ENCODE measurements at places on chromosomes 6 and 20.

DNA sequence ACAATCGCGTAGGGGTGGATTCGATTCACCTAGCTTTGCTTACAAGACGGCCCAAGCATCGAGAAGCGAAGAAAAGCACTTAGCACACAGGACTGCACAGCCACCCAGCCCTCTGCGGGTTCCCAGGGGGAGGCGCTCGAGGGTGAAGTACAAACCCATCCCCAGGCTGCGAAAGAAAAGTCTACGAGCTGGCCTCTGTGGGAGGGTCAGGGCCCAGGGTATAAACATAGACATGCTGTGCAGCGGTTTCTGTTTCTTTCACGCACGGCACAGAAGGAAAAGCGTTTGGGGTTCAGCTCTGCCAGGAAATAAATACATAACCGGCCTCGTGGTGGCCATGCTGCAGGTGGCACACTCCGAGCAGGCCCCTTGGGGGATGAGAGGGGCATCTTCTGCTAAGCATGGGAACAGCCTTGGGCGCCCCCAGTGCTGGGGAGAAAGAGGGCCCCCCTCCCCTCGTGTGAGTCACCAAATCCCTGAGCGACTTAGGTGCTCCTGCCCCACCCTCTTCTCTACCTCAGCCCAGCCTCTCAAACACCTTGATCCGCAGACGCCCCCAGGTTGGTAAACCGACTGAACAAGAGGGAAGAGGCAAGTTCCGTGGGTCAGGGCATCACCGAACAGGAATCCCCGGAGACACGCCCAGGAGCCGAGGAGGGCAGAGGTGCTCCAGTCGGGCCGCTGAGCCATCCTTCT lies 91.6 kb upstream of the RIPOR2 start:
- peak; percentile 66 for DNase-seq

GRCh38 chr6:13099771-13100170 lies 228.6 kb downstream of the TBC1D7 start:
- no peak for DNase-seq

- no peak for DNase-seq
Observed at GRCh38 chr6:32885698-32886286, 31.8 kb downstream of the PSMB9 start.

DNA sequence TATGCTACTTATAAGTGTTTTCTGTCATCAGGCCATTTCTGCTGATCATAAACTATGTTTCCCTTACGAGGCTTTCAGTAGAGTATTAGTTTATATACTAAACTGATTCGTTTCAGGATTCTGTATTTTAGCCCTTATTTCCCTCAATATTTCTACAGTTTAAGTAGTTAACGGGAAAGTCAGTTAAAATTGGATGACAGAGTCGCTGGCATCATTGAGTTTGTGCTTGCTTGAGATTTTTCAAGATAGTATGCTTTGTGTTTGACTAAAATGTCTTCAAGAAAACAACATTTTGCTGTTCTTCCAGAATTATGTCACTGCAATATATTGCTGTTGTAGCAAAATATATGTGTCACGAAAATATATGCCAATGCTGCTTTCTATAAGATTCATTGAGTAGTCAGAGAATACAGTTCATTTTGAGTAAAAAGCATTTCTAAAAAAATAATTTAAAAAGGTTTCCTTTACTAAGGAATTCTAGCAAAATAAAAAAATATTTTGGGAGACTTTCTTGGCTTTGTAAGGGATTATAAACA lies 51.4 kb downstream of the NCOA7 start:
- DNase-seq, result no peak

DNA sequence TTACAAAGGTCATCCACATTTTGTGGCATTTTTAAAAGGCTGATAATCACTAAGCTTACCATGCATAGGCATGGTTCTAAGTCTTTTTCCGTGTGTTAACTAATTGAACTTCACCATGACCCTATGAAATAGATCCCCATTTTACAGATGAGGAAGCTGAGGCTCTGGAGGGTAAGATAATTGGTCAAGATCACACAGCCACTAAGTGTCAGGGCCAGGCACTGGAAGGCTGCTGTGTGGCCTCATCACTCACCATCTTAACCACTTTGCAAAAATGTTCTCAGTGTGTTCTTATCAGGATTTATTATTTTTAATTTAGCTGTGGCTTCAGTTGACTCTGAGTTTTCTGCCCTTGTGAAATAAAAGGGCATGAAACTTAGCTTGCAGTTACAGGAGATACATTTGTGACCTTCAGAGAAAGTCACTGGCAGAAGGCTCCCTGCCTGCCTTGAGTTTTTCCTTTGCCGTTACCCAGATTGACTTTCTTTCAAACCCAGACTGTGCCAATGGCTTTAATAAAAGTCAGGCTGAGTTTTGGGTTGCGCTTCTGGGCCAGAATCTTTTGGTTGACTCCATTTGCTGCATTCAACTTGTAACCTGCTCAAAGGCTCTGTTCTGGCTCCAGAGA lies 82.0 kb downstream of the EZR start:
- no peak for DNase-seq

DNA sequence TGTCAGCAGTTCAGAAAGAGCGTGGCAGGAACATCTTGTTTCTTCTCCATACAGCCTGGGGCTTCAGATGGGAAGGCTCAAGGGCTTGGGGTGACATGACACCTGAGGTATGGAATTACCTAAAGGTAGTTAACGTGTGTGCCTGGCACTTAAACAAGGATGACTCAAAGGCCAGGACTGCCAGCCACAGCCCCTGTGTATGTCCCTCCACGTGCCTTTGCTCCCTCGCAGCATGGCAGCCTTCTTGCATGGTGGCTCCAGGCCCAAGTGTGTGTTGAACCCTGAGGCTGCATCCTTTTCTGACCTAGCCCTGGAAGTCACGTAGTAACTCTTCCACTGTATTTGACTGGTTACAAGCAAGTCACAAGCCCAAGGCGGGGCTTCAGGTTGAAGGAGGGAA lies 33.6 kb upstream of the MYL9 start:
- DNase-seq, result no peak

DNA sequence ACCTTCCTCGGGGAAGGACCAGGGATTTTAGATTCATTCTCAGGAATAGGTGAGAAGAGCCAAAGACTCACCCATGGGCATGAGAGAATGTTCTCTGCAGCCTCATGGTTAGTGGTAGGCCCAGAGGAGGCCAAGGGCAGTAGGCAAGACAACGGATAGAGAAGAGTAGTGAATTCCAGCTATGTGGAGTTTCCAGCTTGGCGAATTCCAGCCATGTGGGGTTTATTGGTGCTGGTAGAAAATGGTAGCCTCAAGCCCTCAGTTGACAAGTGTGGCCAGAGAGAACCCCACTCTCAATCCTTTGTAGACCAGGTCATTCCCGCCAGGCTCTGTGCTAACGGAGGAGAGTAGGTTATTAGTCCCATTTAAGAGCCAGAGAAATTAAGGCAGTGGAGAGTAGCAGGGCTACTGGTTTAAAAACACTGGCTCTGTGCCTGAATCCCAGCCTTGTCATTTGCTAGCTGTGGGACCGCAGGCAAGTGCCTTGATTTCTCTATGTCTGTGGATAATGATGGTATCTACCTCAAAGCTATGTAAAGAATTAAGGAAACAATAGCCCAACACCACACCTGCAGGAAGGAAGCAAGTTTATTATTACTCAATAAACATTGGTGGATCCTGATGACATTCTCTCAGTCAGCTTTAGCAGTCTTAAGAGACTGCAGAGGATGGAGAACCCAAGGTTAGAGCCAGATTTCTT lies 2.0 kb upstream of the SLC9A8 start:
- no peak for DNase-seq

GRCh38 chr6:11732036-11732631 lies 46.5 kb downstream of the ADTRP start:
- peak; percentile 13 for DNase-seq

- no peak for DNase-seq
Observed at GRCh38 chr20:17854307-17854903, 114.2 kb downstream of the SNX5 start.

DNA sequence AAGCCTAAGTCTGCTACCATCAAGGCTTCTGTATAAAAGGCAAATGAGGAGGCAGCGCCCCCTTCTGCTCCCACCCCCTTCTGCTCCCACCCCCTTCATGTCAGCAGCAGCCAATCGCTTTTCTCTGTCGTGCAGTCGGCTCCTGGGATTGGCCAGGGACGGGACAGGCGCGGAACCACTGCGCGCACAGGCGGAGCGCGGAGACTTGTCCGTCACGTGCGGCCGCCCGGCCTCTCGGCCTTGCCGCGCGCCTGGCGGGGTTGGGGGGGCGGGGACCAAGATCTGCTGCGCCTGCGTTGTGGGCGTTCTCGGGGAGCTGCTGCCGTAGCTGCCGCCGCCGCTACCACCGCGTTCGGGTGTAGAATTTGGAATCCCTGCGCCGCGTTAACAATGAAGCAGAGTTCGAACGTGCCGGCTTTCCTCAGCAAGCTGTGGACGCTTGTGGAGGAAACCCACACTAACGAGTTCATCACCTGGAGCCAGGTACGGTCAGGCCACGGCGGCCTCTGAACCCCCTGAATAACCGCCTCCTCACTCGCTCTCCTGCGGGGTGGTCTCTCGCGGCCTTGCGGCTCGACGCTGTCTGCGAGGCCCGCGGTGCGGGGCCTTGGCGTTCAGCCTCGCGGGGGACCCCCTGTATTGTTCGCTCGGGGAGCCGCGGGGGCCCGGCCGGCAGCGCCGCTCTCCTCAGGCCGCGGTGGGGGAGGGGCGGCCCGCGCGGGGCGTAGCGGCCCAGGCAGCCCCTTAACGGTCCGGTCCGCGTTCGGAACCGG lies at the start of gene HSF2:
Gene HSF2, plus strand, starts transcription at position 305 of the 773 bp plus-strand sequence. Its CDS starts 86 bp downstream, at position 391.
- DNase-seq, result peak; percentile 85

GRCh38 chr6:66103354-66103753 lies 396.3 kb upstream of the EYS start:
- DNase-seq, result no peak

GRCh38 chr20:44211177-44212039 lies 837 bp upstream of the OSER1 start:
- no peak for DNase-seq

- no peak for DNase-seq
Observed at GRCh38 chr6:169231790-169232506, 21.7 kb downstream of the THBS2 start.

- no peak for DNase-seq
Observed at GRCh38 chr20:35662551-35662950, 2.1 kb downstream of the CPNE1 start.

DNA sequence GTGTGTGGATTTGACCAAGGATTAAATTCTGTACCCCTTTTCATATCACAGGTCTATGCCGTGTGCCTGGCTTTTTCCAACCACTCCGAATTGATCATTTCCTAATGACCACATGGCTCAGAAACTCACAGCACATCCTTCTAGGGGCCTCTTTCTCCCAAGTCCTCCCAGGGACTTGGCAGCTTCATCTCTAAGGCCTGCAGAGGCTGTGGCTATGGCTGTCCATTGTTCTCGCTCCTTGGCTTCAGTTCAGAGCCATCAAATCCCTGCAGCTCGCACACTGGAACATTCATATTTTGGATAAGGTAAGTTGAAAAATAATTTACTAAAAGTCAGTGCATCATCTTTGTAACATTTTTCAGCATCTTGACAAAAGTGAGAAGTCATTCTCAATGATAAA lies 497.2 kb upstream of the CDH4 start:
- DNase-seq, result no peak

DNA sequence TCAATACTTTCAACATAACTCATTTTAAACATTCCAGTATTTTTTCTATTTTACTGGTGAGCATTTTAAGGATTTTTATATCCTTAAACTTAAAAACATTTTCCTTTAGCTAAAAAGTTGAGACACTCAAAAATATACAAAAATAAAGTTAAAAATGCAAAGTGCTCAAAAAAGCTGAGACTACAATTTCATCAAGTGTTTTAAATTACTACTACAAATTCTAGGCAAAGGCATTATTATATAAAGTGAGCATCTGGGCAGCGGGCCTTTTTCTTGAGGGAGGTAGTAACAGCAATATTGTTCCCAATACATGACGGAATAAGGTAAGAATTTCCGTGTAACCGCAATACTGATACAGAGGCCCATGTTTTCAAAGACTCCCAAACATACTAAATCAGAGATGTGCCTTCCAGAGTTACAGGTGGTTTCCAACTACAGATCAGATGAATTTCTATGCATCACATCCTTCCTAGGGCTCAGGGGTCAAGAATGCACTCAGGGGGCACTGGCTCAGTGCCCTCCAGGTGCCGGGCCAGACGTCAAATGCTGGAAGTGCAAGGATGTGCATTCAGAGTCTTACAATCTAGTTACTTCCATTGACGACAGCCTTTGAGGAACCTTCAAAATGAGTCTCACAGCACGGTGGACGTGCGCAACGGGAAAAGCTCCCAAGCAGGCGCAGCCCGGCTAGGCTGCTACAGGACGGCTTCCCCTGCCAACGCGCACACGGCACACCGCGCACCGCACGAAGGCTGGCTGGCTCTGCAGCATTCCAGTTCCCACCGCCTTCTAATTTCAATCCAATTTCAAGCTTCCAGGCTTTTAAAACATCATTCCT lies 1.7 kb downstream of the PHF10 start:
- DNase-seq, result no peak

DNA sequence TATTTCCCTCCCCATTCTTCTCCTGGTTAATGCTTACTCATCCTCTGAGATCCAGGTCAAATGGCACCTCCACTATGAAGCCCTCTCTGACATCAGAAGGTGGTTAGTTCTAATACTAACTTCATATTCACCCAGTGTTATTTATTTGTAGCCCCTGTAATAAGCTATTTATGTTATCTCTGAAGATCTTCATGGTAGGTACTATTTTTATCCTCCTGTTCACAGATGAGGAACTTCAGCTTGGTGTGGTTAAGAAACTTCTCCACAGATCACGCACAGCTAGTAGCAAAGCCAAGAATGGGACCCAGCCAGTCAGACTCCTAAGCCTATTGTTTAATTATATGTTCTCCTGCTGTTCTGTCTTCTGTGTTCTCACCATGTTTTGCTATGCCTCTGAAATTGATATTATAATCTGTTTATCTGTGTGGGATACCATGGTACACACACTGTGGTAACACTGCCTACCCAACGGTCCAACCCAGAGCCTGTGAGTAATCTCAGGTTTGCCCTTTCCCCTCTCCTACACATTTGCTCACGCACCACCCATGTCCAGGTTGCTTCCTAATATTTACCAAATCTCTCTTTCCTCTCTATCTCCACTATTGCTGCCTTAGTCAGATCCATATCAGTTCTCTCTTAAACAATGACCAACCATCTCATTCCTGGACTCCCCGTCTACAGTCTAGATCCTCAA lies 98.4 kb downstream of the IPCEF1 start:
- no peak for DNase-seq

- no peak for DNase-seq
Observed at GRCh38 chr6:156600678-156601077, 176.5 kb upstream of the ARID1B start.

GRCh38 chr20:5608104-5608441 lies 142.1 kb upstream of the SHLD1 start:
- DNase-seq, result no peak

Data from activated gamma-delta T cell treated with anti-CD3 and anti-CD28 coated beads, Interleukin-2, amount 50 U/mL, for 16 hours (primary cell).